ENCODE measurements at places on chromosomes 11 and 22. TPM values are rescaled to one million over a fixed set of nuclear protein-coding genes. Genes with fewer than 3 reads are reported as not detected.

- no peak for DNase-seq
These were observed 205.4 kb downstream of the DBX1 start for GRCh38 chr11:19954899-19955298.

GRCh38 chr11:21965221-21965620 lies 227.7 kb upstream of the ANO5 start:
- no peak for DNase-seq

- peak; percentile 53 for DNase-seq
These were observed 38.6 kb downstream of the ETS1 start for GRCh38 chr11:128548649-128549255.

The NRXN2 gene
- total RNA-seq = 7.7 TPM

GRCh38 chr22:46763051-46763705 lies 728 bp downstream of the TBC1D22A start:
- DNase-seq = peak; percentile 54

GRCh38 chr22:50326956-50327710 lies at the start of gene DENND6B:
Gene DENND6B, minus strand, starts transcription at chr22:50327012. Its CDS starts 24 bp downstream, at chr22:50326988.
- peak; percentile 87 for DNase-seq

The SERPING1 gene
- total RNA-seq = 0.50 TPM

GRCh38 chr11:123183391-123184099 lies 11.5 kb downstream of the CLMP start:
- DNase-seq = no peak

DNA sequence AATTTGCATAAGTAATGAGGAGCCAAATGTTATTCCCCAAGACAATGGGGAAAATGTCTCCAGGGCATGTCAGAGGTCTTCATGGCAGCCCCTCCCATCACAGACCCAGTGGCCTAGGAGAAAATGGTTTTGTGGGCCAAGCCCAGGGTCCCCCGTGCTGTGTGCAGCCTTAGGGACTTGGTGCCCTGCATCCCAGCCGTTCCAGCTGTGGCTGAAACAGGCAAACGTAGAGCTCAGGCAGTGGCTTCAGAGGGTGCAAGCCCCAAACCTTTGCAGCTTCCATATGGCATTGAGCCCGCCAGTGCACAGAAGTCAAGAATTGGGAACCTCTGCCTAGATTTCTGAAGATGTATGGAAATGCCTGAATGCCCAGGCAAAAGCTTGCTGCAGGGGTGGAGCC lies 79.9 kb downstream of the FAM181B start:
- DNase-seq = no peak

GRCh38 chr11:2923446-2924375 lies 5.5 kb downstream of the PHLDA2 start:
- no peak for DNase-seq

DNA sequence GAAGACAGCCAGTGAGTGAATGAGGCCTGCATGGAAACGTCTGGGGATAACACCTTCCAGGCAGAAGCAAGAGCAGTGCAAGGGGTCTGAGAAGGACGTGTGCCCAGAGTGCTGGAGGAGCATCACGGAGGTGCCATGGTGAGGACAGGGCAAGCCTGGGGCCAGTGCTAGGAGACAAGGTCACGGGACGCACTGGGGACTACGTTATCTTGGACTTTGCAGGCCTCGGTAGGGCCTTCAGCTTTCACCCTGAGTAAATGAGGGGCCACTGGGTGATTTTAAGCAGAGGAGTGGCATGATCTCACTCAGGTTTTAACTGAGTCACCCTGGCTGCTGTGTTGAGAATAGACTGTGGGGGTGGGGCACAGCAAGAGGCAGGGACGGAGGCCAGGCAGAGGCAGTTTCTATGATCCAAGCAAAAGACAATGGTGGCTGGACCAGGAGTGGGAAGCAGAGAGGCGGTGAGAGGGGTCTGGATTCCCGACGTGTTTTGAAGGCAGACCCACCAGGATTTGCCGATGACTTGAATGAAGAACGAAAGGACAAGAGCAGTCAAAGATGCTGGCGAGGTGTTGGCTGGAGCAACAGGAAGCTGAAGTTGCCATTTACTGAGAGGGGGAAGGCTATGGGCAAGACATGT lies 102.7 kb upstream of the PARVA start:
- DNase-seq = no peak

The C11orf87 gene
- total RNA-seq = not detected

The UBASH3B gene
- total RNA-seq = 33.9 TPM

- DNase-seq = no peak
These were observed 20.2 kb upstream of the RASL10A start for GRCh38 chr22:29335656-29336055.

- no peak for DNase-seq
These were observed 47.0 kb downstream of the RCN1 start for GRCh38 chr11:32137869-32138268.

DNA sequence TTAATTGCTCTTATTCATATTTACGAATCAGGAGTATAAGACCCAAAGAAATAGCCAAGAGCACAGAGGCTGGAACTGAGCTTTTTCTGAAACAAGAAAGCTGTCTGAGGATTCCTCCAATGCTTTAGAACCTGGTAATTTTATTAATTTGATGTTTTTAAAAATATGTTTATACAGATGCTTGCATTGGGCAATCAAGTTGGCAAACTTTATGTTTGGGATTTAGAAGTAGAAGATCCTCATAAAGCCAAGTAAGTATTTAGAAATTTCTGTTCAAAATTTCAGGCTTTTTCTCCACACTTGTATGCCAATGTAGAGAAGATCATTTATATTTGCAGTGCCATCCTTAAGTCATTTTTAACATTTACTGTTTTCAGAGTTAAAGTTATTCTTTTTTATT lies 24.3 kb upstream of the HIKESHI start:
- no peak for DNase-seq

The VPREB1 gene
- not detected for total RNA-seq

GRCh38 chr11:120662071-120662676 lies 150.6 kb downstream of the GRIK4 start:
- no peak for DNase-seq

The APOBEC3C gene
- 168 TPM for total RNA-seq

- DNase-seq = no peak
These were observed 11.8 kb upstream of the THY1 start for GRCh38 chr11:119434591-119435330.

The SOX10 gene
- total RNA-seq = not detected

DNA sequence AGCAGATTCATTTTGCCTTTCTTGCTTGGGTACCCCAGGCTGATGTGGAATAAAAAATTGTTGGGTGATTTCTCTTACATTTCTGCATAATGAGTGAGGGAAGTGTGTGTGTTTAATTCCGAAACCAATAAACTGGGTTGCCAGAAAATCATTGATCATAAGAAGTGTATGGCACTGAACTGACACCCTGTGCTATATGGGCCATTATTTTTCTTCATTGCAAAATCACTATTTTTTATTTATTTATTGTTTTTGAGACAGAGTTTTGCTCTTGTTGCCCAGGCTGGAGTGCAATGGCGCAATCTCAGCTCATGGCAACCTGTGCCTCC lies 14.6 kb upstream of the HIKESHI start:
- DNase-seq = no peak

The HEPHL1 gene
- total RNA-seq = not detected

DNA sequence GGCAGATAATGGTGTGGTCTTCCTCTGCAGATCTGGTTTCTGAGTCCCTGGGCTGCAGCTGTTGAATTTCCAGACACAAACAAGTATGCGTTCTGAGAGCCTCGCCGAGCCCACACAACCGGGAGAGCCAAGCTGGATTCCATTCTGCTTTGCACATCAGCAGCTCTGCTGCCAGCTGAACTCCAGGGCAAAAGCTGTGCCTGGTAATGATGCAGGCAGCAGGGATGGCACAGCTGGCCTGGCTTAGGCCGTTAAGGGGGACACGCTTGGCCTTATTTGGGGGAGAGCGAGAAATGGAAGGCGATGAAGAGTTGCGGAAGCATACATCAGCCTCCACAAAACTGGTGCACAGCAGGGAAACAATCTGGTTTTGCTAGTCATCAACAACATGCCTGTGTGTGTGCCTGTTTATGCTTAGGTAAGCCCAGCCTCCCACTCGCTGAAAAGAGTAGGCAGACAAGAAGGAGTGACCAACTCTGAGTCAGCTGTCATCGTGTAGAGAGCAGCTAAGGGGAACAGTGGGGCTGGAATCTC lies 25.1 kb downstream of the ADAMTS8 start:
- no peak for DNase-seq

DNA sequence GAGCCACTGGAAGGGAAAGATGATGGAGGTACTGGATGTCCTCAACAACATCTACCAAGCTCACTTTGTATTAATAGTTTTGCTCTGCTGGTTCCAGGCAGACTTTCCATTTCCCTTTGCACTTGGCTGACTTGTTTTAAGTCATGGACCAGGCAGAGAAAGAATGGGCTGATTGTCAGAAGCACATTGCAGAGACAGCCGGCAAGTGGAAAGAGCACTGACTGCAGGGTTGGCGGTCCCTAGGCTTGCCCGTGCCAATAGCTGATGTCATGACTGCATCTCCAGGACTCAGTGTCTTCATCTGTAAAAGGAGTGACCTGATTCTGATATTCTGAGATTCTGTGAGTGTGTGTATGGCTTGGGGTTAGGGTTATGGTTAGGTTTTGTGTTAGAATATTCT lies 20.9 kb upstream of the NNMT start:
- no peak for DNase-seq

- no peak for DNase-seq
These were observed 17.7 kb upstream of the GRK3 start for GRCh38 chr22:25546751-25547150.

- DNase-seq = no peak
These were observed 25.2 kb upstream of the CARD16 start for GRCh38 chr11:105070306-105070705.

GRCh38 chr22:44292521-44292920 lies 20.2 kb downstream of the SHISAL1 start:
- DNase-seq = no peak

GRCh38 chr22:27842669-27843431 lies 41.3 kb upstream of the MN1 start:
- no peak for DNase-seq

DNA sequence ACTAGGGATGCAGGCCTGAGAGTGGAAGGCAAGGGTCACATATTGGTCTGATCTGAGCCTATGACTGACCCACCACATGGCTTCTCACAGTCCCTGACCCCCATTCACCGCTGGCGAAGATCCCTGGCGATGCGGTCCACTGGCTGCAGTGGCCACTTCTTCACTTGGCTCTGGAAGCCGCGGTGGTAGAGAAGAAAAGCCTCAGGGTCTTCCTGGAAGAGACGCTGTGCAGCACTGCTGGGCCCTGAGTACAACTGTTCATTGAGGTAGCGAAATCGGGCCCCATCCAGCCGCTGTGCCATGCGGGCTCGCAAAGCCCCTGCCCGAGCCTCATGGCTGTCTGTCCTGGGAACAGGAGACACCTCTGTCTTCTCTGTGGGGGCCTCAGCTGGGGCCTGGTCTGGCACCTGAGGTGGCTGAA lies 2.4 kb downstream of the RRP8 start:
- DNase-seq = no peak

The FOLH1 gene
- not detected for total RNA-seq

The DEFB131B gene
- total RNA-seq = not detected

DNA sequence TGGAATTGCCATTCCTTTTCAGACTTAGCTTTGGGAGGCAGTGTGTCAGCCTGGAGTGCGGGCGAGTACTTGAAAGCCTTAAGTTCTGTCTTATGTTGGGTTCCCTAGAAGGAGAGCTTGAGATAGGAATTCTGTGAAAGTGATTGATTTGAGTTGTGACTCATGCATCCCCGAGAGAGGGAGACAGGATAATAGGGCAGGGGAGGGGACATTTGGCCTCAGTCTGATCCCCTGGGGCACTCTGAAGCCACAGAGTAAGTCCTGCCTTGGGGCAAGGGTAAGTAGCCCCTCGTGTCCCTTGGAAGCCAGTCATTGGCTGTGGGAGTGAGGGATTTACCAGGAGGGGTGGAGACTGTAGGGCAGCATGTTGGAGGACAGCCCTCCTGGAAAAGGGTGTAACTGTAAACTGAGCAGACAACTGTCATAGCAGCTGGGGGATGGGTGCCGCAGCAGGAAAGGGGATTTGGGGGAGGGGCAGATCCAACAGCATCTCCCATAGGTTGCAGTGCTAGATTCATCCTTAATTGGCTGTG lies 44.0 kb downstream of the KIAA1671 start:
- DNase-seq = no peak

The FADS2 gene
- total RNA-seq = 52.7 TPM

- DNase-seq = no peak
These were observed 339.7 kb downstream of the DYNC2H1 start for GRCh38 chr11:103448966-103449365.

GRCh38 chr11:104928811-104929210 lies 30.6 kb upstream of the CASP12 start:
- DNase-seq = no peak

DNA sequence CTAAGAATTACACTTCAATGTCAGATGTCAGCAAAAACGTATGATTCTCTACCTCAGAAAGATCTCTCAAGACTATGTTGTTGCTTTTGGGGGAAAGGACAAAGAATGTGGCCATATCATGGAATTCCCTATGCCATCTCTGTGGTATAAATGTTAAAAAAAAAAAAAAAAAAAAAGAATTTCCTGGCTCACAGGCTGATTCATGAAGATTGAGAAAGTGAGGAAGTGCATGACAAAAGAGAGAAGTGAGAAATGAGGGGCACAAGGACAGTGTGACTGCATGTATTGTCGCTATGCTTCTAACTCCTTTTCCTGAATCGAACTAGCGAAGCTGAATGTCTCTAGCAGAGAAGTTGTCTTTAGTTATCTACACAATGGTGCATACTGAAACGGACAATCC lies 80.6 kb upstream of the CARD18 start:
- no peak for DNase-seq

DNA sequence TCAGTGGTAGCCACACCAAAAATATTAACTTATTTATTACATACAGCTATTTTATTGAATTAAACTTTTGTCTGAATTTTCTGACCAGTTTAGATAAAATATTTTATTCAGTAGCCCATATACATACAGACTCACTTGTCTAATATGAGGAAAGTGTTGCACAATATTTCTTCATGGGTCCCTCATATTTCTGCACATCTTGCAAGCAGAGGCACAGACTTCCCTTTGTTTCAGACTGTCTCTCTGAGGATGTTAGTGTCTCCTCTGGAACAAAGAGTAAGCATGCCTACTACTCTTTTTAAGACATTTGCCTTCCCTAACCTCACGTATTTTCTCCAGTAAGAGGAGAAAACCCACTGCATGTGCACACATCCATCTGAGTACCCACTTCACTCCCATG lies 81.2 kb downstream of the OR5AK2 start:
- no peak for DNase-seq

DNA sequence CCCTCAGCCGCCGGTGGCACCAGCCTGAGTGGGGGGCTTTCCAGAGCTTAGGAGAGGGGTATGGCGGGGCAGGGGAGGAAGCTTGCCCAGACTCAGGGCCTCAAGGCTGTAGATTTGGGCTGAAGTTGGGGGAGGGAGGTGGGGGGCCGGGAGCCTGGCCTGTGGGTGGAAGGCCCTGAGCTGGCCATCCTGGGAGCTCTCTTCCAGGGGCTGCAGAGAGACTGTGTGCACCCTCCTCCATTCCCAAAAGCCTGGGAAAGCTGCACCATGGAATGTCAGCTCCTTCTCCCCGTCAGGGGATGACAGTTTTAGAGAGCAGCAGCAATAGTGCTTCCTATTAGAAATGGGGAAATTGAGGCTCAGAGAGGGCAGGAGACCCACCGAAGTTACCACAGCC lies 1.0 kb downstream of the SYT12 start:
- no peak for DNase-seq

- peak; percentile 7 for DNase-seq
These were observed 1074.9 kb downstream of the FAM181B start for GRCh38 chr11:81658722-81659121.
